ENCODE measurements at places on chromosomes 1 and 21.
A peak's percentile ranks its signal among the peaks of the same experiment; 100 is the strongest.

GRCh38 chr1:208923946-208924720 is 659.4 kb upstream of the CAMK1G start:
- no peak for DNase-seq

GRCh38 chr1:175901076-175901836 is 157.9 kb upstream of the TNR start:
- DNase-seq: no peak

DNA sequence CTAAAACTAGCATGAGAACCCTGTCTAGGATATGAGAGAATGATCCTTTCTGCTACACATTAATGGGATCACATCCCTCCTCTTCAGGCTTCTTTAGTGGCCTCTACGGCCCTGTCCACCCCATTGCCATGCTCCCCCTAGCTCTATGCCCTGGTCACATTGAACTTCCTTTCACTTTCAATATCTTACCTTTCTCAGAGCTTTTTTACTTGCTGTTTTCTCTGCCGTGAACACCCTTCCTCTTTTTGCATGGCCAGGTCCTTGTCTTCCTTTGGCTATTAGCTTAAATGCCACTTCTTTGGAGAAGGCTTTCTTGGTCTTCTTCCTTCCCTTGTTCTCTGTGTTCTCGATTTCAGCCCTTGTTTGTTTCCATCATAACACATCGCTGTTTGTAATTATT is 97.4 kb downstream of the GIPC2 start:
- peak; percentile 41 for DNase-seq

GRCh38 chr1:46133781-46134350 is 1.4 kb upstream of the PIK3R3 start:
- DNase-seq: no peak

DNA sequence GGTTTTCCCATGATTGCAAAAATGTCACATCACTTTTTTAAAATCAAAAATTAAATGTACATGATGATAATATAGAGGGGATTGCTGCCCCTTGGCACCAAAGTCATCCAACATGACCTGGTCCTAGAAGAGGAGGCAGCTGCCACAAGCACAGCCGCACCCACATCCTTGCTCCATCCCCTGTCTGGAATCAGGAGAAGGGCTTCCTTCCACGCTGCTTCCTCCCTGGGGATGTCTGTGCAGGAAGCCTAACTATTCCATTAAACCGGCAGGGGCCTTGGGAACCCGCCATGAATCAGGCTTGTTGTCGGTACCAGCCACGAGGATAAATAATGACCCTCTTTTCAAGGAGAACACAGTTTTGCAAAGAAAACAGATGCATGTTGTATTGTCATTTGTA is 68.7 kb upstream of the AJAP1 start:
- DNase-seq: no peak

DNA sequence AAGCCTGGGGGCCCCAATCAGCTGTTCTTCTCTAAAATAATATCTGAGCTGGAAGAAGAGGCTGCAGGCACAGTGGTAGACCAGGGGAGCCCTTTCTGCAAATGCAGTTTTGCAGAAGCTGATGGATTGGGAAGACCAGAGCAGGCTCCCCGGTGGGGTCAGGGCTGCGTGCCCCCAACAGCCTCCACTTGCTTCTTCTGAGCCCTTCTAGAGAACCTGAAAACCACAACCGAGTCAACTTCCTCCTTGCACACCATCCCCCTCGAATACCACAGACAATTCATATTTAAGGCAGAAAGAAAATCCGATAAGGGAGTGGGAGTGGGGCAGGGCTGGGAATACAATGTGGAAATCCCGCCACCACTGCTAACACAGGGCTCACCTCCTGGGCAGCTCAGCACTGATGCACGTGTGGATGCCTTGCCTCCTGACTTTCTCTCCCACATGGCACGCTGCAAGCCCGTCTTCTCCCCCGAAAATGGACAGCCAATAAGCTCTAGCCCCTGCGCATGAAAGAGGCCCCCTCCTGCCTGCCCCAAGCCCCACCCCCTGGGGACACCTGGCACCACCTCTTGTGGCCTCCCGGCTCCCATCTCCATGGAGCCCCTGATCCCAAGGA is 25.4 kb upstream of the ALDH4A1 start:
- DNase-seq: peak; percentile 71

DNA sequence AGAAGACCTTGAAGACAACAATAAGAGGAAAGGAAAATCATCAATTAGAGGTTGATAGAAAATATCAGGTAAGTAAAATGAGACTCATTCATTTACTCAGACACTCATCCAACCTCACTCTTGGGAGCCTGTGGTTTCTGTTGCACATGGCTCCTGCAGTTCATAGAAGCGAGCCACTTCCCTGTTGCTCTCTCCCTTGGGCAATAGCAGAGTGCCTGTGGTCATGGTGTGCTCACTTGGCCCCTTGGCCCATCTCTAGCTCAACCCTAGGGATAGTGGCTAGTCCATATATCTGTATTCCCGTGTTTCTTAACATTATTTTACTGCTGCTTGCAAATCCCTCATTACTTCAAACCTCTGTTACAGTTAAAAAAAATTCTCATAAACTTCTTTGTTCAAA is 368.6 kb downstream of the PTPRC start:
- no peak for DNase-seq

DNA sequence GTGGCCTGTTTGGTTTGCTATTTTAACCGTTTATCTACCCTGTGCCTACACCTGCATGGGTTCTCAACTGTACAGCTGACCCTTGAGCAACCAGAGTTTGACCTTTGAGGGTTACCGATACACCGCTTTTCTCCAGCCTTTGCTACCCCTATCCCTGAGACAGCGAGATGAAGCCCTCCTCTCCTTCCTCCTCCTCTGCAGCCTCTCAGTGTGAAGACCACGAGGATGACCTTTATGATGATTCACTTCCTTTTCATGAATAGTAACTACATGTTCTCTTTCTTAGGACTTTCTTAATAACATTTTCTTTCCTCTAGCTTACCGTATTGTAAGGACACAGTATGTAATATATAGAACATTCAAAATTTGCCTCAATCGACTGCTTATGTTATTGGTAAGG is 14.5 kb upstream of the RNF187 start:
- DNase-seq: no peak

GRCh38 chr21:29673096-29673610 is 266.6 kb downstream of the GRIK1 start:
- no peak for DNase-seq

GRCh38 chr1:179144626-179145025 is 62.8 kb downstream of the TOR3A start:
- no peak for DNase-seq

GRCh38 chr1:43835082-43836021 is 98.2 kb upstream of the ARTN start:
- DNase-seq: no peak

- no peak for DNase-seq
These were observed 43.7 kb downstream of the SLC27A3 start for GRCh38 chr1:153818876-153819275.

DNA sequence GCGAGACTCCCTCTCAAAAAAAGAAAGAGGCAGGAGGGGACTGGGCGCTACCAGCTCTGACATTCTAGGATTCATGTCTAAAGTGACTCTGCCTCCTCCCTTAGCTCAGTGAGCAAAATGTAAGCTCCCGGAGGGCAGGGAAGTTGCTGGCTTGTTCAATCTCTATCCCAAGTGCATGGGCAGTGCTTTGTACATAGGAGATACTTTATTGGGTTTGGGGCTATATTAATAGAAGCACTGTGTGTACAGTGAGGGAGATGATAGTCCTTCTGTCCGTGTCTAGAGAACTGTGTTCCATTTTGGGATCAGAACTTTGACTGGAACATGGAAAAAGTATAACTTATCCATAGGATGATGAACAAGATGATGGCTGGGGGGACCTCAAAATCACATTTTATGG is 16.7 kb upstream of the LUZP1 start:
- no peak for DNase-seq

- DNase-seq: peak; percentile 63
These were observed 21.8 kb upstream of the SDHB start for GRCh38 chr1:17075470-17076255.

DNA sequence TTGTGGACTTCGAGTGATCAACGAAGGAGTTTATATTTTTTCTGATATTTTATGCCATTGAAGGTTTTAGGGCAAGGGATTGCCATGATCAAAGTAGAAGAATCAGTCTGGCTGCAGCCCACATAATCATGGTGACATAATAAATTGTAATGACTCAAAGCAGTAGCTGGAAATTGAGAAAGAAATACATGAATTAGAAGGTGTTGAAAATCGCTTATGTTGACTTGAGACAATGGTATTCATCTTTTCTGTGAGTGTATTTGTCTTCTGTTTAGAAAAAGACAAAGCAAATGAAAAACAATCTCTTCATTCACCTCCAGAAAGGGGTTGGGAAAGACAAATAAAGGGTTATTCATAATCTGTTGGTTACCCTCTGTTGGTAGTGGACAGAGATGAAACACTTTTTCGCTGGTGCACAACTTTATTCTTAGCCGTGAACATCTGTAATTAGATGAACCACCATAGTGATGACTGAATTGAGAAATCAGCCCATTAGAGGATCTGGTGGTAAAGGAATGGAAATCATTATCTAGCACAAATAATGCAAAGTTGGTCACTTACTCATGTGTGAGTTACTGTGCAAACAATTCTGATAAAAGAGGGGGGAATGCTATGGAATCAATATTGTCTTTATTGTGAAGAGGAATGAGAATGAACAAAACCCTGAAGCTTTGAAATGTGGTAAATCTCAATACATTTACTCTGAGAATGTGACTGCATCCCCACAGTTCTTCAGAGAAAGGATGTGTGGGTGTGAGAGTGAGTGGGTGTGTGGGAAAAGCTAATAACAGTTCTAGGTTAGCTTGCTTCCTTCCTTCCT is 121.8 kb downstream of the NTNG1 start:
- DNase-seq: no peak

GRCh38 chr1:71645015-71645414 is 564.2 kb upstream of the ZRANB2 start:
- DNase-seq: no peak

GRCh38 chr21:34598931-34599400 is 15.9 kb downstream of the RCAN1 start:
- no peak for DNase-seq

- peak; percentile 71 for DNase-seq
These were observed 17.3 kb upstream of the LRP8 start for GRCh38 chr1:53344921-53345838.

DNA sequence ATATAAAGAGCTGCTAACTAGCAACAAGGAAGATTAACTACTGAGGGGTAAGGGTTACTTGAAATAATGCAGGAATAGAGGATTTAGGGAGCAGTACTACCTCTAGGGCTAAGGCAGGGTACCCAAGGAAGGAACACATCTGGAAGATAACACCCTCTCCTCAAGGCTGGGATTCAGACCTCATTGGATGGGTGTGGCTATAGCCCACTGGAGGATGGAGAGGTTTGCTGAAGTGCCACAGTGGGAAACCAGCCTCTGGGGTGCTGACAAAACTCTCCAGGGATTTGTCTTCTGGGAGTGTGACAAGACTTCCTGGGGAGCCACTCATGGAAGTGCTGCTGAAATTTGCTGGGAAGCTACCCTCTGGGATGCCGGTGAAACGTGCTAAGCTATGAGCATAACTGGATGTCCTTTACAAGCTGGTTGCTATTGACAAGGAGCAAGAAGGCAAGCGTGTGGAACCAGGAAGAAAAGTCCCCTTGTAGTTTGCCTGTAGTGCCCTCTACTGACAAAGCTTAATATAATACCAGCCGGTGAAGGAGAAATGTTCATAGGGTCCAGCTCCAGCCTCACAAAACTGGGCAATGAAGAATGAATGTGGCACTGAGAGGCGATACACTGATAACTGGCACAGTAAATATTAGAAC is 122.8 kb upstream of the USP24 start:
- peak; percentile 63 for DNase-seq

DNA sequence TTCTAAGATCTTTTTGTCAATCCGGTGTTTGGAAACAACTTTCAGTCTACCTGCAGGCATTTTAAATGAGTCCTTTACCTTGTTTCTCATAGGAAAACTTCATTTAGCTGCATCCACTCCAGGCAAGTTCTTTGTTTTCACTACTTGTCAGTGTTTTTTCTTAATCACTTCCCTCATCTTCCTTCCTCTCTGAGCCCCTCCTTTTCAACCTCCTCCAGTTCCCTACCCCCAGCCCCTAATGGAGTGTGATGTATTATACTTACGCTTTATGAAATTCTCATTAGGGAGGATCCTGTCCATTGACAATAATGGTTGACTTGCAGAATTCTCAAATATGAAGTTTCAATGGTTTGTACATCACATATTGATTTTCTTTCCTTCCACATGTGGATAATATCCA is 62.5 kb upstream of the BACH1 start:
- DNase-seq: no peak

GRCh38 chr1:27006683-27007082 is 6.0 kb downstream of the TENT5B start:
- DNase-seq: no peak

GRCh38 chr1:180581635-180582039 is 22.9 kb downstream of the OVAAL start:
- DNase-seq: no peak

DNA sequence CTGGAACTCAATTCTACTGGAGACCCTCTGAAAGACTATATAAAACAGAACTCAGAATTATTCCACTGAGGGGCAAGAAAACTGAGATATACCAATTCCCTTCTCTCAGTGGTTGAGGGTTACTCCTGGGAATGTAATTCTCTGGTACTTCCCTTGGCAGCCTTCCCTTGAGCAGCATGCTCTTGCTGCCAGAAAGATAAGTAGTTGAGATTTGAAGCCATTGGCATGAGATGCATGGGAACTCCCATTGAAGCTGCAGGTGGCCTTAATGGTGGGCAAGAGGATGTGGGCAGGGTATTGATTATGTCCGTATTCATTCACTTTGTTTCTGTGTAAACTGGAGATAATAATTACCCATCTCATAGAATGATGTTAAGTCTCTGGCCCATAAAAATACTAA is 28.6 kb upstream of the C1orf185 start:
- DNase-seq: no peak

GRCh38 chr1:178633056-178633455 is 92.0 kb upstream of the RALGPS2 start:
- DNase-seq: no peak

- no peak for DNase-seq
These were observed 77.6 kb upstream of the DNAH14 start for GRCh38 chr1:224851848-224852261.

DNA sequence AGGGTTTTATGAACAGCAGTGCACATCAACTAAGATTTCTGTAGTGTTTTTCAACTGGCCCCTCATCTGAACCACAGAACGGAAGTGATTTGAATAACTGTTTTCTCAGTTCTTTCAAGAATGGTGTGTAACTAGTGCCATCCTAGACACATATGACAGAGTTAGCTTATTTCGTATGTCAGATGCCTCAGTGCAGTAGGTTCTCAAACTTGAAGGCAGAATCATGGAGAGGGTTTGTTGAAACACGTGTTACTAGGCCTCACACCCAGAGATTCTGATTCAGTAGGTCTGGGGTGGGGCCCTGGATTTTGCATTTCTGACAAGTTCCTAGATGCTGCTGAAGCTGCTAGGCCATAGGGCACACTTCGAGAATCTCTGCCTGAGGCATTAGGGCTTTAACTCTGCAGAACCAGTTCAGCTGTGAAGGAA is 49.0 kb downstream of the SCCPDH start:
- peak; percentile 61 for DNase-seq

DNA sequence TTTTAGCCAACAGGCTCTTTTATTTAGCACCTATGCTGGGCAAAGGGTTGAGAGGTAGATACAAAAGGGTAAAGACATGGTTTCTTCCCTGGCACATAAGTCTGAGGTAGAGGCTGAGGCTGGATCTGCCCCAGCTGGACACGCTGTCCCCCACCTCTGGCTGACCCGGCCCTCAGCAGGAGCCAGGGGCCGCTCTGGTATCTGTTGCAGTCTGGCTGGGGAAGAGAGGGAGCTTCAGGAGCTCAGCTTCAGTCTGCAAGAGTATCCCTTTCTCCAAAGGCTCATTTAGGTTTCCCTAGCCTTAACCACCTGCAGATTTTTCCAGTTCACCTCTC is 14.2 kb downstream of the BLACAT1 start:
- DNase-seq: no peak

- no peak for DNase-seq
These were observed 2.8 kb upstream of the TFF2 start for GRCh38 chr21:42353623-42354022.

Data from GM10248 (cell line).